ENCODE measurements at places on chromosomes 2 and 18.

DNA sequence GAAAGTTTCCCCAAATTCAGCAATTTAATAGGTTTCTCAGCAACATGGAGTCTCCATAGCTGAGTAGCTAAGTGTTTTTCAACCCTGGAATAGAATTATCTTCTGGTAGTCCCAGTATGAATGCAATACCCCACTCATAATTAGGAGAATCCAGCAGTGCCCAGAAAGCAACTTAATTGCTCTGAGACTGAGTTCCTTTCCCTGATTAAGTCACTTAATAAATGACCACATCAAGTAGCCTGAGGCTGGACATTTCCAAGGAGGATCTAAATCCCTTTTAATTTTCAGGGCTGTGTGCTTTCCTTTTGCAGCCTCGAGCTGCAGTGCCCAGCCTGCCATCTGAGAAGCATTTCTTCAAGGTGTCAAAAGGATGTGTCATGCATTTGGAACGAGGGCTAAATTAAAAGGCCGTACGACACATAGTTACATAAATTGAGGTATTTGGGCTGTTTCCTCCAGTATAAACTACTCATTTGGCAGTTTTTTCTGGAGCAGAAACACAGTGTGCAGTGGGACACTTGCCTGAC, 17.7 kb upstream of the SIX2 start:
- DNase-seq: no peak

- DNase-seq: no peak
Observed at GRCh38 chr18:8745355-8746014, 40.1 kb downstream of the MTCL1 start.

GRCh38 chr18:2908946-2909335, 62.1 kb downstream of the EMILIN2 start:
- DNase-seq: no peak

DNA sequence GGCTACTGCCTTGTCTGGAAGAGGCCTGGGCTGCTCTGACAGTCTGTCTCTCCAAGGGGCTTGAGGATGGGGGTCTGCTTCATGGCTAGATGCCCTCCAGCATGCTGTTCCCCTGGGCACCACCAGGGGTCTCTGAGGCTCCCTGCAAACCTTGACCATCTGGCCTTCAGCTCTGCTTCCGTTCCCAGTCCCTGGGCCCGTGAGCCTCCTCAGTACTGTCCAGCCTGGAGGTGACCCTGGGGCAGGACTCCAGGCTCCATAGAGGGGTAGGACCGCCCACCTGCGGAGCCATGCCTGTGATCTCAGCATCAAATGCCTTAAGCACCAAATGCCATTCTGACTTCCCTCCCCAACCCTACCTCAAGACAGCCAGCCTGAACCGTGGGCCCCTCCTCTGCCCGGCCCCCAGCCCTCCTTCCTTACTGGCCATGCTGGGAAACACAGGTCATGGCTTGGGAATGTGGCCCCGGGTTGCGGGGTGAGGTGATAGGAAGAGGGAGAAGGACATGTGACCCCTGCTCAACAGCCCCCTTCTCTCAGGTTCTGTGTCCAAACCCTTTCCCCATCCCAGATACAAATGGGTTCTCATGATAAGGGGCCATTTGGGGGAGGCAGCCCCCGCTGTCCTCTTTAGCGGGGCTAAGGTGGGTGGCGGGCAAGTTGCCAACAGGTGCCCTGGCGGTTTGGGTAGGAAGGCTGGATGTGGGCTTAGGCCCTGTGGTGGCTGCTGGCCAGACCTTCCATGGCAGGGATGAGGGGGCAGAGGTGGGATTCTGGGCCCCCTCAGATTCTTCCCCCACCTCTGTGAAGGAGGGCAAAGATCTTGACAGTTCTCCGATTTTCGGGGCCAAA, 25.0 kb downstream of the SPEG start:
- no peak for DNase-seq

GRCh38 chr2:82524826-82525225, 1934.3 kb downstream of the SUCLG1 start:
- no peak for DNase-seq

DNA sequence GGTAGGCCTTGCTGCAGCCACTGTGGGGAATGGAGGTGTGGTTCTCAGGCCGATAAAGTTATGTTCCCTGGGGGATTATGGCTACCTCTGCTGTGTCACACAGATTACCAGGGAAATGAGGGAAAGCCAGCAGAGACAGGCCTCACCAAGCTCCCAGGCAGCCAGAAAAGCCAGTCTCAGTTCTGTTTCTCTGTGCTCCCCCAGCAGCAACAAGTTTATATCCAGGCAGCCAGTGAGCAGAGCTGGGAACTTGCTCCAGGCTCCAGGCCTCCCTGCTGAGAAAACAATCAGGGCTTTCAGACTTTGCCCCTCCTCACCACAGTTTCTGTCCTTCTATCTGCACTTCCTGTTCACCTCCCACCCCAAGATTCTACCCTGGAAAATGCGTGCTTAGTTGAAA, 596.6 kb upstream of the GYPC start:
- no peak for DNase-seq

GRCh38 chr18:2053490-2054089, 517.7 kb downstream of the METTL4 start:
- DNase-seq: no peak

DNA sequence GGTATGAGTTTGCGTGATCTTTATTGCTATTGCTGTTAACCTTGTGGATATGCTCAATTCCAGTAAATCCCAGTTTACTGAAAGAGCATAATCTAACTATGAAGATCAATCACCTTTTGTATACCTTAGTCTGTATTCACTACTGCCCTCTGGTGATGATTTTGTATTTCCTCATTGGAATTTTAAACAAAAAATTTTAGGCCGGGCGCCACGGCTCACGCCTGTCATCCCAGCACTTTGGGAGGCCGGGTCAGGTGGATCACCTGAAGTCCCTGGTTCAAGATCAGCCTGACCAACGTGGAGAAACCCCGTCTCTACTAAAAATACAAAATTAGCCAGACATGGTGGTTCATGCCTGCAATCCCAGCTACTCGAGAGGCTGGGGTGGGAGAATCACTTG, 5.1 kb downstream of the COMMD1 start:
- no peak for DNase-seq

DNA sequence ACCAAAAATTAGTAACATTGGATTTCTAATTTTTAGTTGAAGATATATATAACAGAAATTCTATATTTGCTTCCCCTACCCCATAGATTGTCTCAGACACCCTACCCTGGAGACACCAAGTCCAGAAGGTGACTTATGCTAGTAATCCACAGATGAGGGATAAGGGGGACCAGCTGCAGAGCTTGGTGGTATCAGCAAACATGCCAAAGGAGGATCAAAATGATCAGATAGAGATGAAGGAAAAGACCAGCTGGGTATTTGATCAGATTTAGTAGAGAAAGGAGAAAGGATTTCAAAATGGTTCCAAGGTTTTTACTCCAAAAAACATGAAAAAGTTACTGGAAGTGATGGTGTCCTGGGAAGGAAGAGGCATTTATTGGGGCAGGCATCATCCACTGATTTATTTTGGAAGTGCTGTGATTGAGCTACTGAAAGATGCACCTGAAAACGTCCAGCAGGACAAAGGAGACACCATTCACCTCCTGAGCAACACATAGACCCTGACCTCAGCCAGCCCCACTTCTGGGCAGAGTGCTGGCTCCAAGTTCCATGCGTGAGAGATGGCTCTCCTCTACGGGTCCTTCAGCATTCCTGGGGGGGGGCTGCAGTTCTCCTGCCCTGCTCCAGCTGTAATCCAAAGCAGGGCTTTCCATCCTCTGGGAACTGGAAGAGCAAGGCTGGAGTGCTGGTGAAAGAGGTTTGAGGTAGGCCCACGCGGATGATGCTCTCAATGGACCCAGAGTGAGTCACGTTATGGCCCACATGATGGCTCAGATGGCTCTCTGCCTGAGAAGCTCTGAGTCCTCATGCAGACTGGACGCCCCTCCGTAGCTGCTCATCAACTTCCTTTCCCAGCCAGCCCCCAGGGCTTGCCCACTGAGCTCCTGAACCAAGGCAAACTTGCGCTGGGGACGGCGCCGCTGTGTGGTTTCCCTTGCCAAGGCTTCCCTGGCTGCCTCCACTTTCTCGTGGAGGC, 3.7 kb upstream of the LRRFIP1 start:
- DNase-seq: no peak

GRCh38 chr2:121387591-121388325, 102.8 kb upstream of the TFCP2L1 start:
- DNase-seq: no peak

DNA sequence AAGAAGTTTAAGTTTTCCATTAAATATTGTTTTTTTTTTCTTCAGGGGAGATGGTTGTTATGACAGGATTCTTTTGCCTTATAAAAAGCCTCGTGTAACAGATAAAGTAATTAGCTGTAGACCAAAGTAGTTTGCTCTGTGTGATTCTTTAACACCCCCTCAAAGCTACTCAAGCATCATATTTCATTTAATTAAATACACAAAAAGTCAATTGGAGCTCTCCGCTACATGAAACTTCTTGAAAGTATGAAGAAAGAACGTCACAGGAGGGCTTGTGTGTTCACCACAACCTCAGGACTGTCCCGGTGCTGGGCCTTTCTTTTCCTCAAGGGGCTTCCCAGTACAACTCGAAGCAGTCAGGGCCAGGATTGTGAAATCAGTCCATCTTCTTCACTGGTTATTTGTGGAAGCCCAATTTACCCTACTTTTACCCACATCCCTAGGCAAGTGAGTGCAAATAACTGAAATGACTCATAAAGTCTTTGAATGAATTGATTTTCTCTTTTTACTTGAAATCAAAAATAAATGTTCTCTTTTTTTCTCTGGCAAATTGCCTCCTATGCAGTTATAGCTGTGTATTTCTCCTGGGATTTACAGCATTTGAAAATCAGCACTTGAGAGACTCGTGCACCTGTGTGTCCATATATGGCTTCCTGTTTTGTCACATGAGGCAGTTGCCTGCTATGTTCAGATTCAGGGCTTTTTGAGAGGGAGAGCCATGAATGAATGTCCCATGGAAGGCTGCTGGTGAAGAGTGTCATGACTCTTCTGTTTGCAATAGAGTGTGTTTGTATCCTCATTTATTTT, 48.6 kb downstream of the LINC00305 start:
- no peak for DNase-seq

- DNase-seq: no peak
Observed at GRCh38 chr2:235051436-235052260, 99.8 kb downstream of the SH3BP4 start.

DNA sequence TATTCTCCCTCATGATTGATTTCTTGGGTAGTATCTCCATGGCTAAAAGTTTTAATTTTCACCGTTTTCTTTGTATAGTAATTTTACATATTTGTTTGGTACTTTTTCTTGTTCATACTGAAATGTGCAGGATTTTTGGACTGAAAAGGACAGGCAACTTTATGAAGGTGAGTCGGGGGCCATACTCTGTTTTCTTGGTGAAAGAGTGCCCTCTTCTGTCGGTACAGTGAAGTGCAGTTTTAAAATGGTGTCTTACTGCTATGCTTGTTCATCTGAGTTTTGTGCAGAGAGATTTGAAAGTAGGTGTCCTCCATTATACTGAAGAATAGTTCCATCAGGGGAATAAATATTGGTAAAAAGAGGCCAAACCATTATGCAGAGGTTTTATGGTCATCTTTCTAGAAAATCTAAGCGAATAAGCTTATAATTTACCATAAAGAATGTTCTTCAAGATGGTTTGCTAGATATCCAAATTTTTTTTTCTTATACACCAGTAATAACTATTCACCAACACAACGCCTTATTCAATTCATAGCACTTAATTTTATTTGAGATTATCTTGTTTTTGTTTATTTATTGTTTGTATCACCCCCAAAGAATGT, 8.7 kb upstream of the SERPINB13 start:
- DNase-seq: no peak

DNA sequence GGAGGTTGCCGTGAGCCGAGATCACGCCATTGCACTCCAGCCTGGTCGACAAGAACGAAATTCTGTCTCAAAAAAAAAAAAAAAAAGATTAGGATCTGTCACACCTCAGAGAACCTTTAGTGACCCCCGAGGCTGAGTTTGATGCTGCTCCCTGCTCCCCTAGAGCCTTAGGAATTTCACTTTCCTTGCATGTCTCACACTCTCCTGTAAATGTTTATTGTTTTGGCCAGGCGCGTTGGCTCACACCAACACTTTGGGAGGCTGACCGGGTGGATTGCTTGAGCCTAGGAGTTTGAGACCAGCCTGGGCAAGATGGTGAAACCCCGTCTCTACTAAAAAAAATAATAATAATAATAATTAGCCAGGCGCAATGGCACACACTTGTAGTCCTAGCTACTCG, 31.5 kb downstream of the SRSF7 start:
- DNase-seq: no peak

- DNase-seq: no peak
Observed at GRCh38 chr2:124558277-124558905, 533.3 kb downstream of the CNTNAP5 start.

DNA sequence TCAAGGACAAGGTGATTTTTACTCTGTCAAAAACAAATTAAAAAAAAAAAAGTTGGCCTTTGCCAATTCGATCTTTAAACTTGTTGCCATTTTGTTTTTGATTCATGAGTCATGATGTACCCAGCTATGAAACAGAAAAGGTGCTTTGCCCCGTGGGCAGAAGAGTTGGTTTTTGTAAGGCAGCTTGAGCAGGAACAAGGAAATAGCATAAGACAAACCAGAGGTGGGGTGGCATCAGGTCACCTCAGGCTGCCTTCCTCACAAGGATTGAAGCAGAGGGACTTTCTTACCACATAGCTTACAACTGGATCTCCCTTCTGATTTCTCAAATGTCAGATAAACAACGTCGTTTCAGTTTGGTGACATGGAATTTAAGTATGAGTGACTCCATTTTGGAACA, 123.8 kb downstream of the ARL4C start:
- no peak for DNase-seq

DNA sequence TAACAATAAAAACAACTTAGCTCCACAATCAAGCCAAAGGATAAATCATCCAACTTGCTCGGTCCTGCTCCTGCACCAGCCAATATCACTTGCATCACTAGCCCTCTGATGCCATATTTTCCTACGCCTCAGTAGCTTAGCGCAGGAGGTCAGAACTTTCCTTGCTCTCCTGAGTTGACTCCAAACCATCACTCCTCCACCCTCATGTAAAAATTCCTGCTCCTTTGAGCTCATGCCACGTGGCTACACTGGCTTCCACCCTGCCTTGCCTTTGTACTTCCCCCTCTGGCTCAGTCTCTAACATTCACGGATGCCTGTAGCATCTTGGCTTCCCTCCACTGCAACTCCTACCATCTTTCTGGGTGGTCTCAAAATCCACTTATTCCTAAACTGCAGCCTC, 25.2 kb downstream of the AAK1 start:
- DNase-seq: no peak

DNA sequence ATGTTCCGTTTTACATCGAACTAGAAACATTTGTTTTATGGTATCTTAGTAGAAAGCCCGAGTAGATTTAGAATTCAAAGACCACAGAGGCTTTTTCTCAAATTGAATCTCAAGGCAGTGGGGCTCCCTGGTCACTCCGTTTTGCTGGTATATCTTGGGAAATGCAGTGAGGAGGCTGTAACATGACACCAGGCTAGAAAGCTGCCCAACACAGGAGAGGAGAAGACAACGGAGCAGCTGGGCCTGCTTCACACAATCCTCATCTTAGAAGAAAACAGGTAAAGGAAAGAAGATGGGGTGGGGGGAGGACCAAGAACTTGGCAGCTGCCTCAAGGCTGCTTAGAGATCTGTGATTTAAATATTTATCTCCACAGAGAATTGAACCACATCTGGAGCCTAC, 38.3 kb upstream of the EPB41L3 start:
- no peak for DNase-seq

All from stimulated activated CD8-positive, alpha-beta memory T cell treated with anti-CD3 and anti-CD28 coated beads, Interleukin-4, amount 100 ng/mL, for 4 hours (primary cell).